Stimulated activated CD4-positive, alpha-beta T cell treated with anti-CD3 and anti-CD28 coated beads, Interleukin-1b, Interleukin-23, amount 100 ng/mL, for 1 hour (primary cell): ENCODE measurements at places on chromosomes 11 and 22.

- no peak for DNase-seq
Measured at GRCh38 chr11:79404325-79404724, 36.5 kb downstream of the TENM4 start.

GRCh38 chr22:25829237-25829636 lies 87.2 kb downstream of the MYO18B start:
- DNase-seq = no peak

DNA sequence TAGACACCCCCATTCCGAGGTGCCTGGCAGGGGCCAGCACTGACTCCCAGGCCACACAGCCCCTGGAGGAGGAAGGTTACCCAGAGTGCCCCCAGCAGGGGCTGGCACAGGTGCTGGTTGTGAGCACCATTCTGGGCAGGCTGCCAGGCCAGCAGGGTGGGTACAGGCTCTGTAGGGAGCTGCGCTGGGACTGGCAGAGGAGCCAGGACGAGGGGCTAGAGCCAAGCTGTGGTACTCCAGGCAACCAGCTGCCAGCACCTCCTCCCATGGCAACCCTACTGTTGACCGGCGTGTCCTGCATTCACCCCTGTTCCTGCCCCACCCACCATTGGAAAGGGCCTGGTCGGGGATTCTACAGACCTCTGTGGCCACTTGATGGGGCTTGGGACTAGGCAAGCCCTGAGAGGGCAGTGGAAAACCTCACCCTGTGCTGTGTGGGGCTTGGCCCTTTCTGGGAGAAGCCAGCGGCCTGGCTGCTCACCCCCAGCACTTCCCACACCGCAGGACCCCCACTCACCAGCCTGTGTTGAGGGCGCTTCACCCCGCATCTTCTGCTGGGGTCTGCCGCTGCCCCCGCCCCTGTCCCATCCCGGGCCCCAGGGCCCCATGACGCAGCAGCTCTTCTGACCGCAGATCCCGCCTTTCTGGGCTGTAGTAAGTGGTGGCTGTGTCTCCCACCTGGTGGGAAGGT lies 1.9 kb downstream of the CLDN5 start:
- no peak for DNase-seq

- no peak for DNase-seq
Measured at GRCh38 chr11:17720796-17721171, 1.4 kb downstream of the MYOD1 start.

DNA sequence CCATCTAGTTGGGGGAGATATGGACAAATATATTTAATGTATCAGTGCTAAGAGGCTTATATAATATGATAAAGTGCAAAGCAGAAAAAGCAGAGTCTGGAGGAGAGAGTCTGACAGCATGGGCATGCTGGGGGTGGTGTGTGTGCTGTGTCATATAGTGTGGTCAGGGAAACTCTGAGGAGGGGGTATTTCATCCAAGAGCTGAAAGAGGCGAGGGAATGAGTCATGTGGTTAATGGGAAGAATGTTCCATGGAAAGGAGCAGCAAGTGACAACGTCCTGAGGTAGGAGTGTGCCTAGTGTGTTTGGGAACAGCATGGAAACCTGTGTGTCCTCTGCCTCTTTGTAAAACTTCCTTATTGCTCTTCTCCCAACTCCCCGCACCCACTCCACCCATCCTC lies 38.0 kb downstream of the EIF3F start:
- DNase-seq = no peak

- no peak for DNase-seq
Measured at GRCh38 chr11:73838443-73839122, 38.1 kb downstream of the COA4 start.

- DNase-seq = no peak
Measured at GRCh38 chr22:48619721-48620120, 1208.0 kb downstream of the BRD1 start.

- no peak for DNase-seq
Measured at GRCh38 chr11:69472541-69473275, 8.8 kb upstream of the LINC01488 start.

GRCh38 chr11:118213201-118213600 lies 11.6 kb downstream of the JAML start:
- no peak for DNase-seq

DNA sequence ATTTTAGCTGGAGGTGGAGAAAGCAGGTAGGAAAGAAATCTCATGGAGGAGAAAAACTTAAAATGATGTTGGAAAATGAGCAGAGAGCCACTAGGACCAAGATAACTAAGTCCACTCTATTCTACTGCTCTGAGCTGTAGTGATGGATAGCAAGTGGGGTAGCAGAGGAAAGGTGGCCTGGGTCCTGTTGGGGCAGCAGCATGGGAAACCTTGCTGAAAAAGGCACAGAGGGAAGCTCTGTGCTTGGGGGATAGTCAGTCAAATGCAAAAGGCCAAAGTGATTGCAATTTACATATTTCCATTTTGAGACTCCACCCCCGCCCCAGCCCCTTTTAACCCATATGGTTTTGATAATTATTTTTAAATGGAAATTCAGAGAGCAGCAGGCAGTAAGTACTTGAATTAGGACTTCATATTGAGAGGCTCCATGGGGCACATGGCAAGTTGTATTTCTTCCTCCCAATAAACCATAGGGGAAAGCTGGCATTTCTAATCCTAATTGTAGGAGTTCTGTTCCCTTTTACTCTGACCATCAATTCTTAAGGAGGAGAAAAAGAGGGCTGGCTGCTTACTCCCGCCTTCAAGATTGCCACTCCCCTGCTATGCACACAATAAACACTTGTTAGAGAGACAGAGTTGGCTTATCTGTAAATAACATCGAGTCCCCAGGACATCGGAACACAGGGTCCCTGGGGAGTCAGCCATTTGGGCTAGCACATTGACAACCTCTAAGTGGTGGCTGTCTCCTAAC lies 1341.5 kb upstream of the TENM4 start:
- DNase-seq = no peak

- DNase-seq = no peak
Measured at GRCh38 chr22:24810043-24810749, 4.2 kb downstream of the SGSM1 start.

GRCh38 chr11:113242767-113243397 lies 71.5 kb upstream of the TTC12 start:
- DNase-seq = no peak

GRCh38 chr11:1796413-1797011 lies 32.8 kb upstream of the CTSD start:
- no peak for DNase-seq
